ENCODE measurements at places on chromosomes 7 and 10. TPM values are rescaled to one million over a fixed set of nuclear protein-coding genes. Genes with fewer than 3 reads are reported as not detected.

The CCDC146 gene
- 0.92 TPM for total RNA-seq

The BMS1 gene
- 21.0 TPM for total RNA-seq

The C10orf53 gene
- total RNA-seq, result not detected

The PSD gene
- 0.46 TPM for total RNA-seq

The FXYD4 gene
- not detected for total RNA-seq

GRCh38 chr7:7653593-7654187 is 13.1 kb downstream of the UMAD1 start:
- DNase-seq, result peak; percentile 34

DNA sequence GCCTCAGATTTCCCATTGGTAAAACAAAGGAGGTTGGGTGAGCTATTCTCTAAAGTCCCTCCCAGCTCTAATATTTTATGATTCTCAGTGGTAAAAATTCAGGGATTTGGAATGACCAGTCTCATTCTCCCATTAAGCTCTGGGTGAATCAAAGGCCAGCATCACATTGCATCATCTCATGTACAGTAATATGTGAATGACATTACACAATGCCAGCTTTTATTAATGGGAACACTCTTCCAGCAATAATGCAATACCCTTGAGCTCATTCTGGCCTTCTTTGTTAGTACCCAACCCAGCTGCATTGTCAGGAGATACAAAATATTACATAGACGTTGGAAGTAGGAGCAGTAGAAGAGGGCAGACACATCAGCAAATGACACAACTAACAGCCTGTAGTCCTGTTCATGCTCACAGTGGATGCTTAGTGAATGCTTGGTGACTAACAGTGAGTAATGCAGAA is 100.0 kb upstream of the EGR2 start:
- DNase-seq, result peak; percentile 85

DNA sequence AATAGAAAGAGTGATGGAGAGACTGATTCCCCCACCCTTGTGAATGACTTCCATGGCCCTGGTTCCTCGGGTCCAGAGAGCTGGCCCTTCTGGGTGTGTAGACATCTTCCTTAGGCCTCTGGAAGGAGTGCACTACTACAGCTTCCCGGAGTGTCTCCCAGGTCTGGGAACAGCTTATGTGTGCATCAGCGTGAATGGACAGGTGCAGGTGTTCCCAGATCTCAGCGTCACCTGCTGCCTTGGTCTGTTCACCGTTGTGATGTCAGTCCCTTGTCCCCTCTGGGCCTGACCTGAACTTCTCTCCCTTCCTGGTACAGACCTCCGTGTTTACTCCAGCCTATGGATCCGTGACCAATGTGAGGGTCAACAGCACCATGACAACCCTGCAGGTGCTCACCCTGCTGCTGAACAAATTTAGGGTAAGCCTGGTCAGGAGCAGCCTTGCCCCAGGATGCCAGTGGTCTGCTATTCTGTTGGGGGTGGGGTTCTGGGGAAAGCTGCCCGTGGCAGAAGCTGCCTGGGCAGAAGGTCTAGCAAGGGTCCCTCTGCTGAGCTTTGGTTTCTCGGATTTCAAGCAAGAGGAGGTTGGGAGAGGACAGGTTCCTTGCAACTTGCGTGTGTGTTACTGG is 10.5 kb upstream of the DEPP1 start:
- DNase-seq, result no peak

GRCh38 chr10:50231515-50232260 is 19.6 kb downstream of the ASAH2 start:
- no peak for DNase-seq

DNA sequence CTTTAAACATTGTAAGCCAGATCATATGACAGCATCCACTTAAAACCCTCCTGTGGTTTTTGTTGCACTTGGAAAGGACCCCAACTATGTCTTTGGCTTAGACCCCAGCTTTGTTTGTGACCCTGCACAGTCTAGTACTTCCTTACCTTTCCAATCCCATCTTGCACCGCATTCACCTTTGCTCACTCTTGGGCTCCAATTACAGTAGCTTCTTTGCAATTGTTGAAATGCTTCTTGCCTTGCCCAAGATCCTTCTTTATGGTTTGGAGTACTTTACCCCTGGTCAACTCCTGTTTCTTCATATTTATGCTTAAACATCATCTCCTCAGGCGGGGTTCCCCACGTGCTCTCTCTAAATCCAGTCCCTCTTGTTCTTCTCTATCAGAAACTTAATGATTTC is 162.6 kb downstream of the PTEN start:
- DNase-seq, result no peak

GRCh38 chr7:109009636-109010035 is 440.0 kb downstream of the DNAJB9 start:
- DNase-seq, result no peak

All from LHCN-M2 (cell line).